ENCODE measurements at places on chromosomes 2 and 18.

DNA sequence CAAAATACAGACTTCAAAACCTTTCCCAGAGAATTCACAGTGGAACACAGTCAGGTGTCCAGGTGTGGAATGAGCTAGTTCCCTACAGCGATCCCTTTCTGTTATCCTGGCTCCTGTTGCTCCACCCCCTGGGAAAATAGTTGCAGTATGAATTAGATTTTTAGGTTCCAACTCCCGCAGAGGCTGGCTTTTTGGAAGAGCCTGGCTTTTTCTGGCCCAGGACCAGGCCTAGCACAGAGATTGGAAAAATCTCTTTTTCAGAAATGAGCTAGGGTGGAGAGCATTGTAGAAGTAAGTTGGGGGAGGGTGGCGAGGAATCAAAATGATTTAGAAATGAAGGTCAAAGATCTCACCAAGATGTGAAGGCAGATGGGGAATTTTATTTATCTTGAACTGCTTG lies 27.1 kb downstream of the COL5A2 start:
- no peak for DNase-seq

DNA sequence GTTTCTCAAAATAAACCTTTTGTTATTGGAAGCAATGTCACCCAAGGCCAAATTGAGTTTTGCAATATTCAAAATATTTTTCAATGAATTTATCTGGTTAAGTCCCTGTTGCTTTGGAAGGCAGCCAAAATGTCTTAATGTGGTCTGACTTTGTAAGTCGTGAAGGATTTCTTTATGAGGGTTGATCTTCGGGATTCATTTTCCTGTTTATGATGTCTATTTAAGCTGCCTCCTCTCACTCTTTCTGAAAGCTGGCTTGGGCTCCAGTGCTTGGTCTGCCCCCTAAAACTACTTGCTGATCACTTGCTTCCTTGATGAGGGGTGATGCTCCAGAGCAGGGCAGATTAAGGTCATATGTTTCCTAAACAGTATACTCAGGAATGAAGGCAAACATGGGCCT lies 141.1 kb downstream of the ANTXR1 start:
- no peak for DNase-seq

DNA sequence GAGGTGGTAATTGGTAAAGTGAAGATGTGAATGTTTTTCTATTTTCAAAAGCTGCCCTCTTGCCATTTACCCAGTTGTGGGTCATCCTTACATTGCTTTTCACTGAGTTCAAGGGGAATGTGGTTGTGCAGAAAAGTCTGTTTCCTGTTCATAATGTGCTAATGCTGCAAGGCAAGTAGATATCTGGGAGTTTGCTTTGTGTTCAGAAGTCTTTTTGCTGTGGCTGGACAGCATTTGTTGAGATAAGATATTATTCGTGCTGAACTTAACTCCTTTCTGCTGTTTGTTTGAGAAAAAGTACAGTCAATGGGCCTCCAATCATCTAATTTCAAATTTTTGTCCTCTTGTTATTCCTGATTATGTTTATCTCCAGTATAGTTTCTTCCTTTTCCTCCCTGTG lies 263.2 kb downstream of the LTBP1 start:
- no peak for DNase-seq

GRCh38 chr18:9688036-9688741 lies 19.9 kb upstream of the RAB31 start:
- DNase-seq: no peak

DNA sequence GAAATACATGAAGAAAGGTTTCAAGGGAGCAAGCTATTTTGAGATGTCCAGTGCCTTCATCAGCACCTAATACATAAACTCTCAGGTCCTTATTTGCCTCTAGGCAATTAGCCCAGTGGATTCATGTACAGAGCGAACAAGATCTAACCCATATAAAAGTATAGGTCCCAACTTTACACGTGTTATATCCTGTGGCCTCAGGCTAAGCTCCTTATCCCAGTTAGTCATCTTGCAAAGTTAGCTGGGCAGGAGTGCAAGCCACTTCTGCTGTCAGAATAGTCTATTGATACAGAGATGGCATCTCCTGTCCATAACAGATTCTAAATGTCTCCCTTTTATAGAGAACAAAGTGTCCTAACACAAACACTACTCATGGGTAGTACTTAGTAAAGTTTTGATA lies 203.9 kb upstream of the PIK3C3 start:
- DNase-seq: no peak

- no peak for DNase-seq
These were observed 966.3 kb upstream of the POU3F3 start for GRCh38 chr2:103887625-103888024.

GRCh38 chr2:112239862-112240261 lies 15.0 kb downstream of the ZC3H8 start:
- DNase-seq: no peak

- DNase-seq: no peak
These were observed 2.2 kb downstream of the IL36RN start for GRCh38 chr2:113061241-113061640.

- no peak for DNase-seq
These were observed 128.5 kb downstream of the TANC1 start for GRCh38 chr2:159096901-159097300.

GRCh38 chr2:81734981-81735380 lies 1430.4 kb upstream of the LRRTM1 start:
- DNase-seq: no peak

- peak; percentile 68 for DNase-seq
These were observed 8.8 kb downstream of the RTP5 start for GRCh38 chr2:241877989-241878970.

- DNase-seq: peak; percentile 32
These were observed 2.1 kb upstream of the CXCR1 start for GRCh38 chr2:218168635-218169462.

DNA sequence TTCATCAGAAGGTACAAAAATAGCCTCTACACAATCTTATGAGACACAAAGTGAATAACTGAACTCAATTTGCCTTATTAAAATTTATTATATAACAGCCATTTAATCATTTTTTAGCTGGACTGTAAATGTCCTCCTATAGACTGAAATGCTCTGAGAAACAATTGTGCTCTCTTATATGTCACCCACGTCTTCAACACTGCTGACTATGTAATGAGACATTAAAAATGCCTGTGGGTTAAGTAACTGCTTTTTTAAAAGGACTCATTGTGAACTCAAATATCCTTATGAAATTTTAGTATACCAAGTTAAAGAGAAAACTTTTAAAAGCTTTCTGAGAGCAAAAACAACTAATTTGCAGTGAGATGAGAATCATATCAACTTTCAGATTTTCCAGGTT lies 10.4 kb upstream of the GALNT1 start:
- DNase-seq: no peak

GRCh38 chr18:80181642-80182461 lies 65.5 kb downstream of the PARD6G start:
- DNase-seq: no peak

DNA sequence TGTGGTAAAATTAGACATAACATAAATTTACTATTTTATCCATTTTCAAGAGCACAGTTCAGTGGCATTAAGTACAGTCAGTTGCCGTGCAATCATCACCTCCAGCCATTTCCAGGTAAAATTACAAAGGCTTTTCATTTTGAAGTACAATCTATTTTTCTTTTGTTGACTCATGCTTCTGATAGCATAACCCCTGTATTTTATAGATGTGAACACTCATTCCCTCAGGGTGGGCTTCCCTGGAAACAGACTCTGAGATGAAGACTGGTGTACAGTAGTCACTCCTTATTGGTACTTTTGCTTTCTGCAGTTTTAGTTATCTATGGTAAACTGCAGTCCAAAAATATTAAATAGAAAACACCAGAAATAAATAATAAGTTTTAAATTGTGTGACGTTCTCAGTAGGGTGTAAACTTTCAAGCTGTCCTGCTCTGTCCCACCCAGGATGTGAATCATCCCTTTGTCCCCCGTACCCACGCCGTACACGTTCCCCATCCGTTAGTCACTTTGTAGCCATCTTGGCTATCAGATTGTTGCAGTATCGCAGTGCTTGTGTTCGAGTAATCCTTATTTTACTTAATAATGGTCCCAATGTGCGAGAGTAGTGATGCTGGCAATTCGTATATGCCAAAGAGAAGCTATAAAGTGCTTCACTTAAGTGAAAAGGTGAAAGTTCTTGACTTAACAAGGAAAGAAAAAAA lies 41.1 kb upstream of the NAB1 start:
- DNase-seq: no peak

- DNase-seq: no peak
These were observed 162.6 kb downstream of the KCNE4 start for GRCh38 chr2:223214394-223215253.

Measured in stimulated activated CD8-positive, alpha-beta memory T cell treated with anti-CD3 and anti-CD28 coated beads, Interleukin-2, amount 100 ng/mL, for 48 hours (primary cell).